Right cardiac atrium (tissue), 5 donors: ENCODE measurements at places on chromosomes 16 and 17. TPM values are rescaled to one million over a fixed set of nuclear protein-coding genes. Genes with fewer than 3 reads are reported as not detected.
A peak's percentile ranks its signal among the peaks of the same experiment; 100 is the strongest.

Gene TEKT5
- not detected for total RNA-seq

Gene PRSS22
- not detected for total RNA-seq

Gene HOXB7
- total RNA-seq: 0.50 TPM

Gene MTHFSD
- 9.0 TPM for total RNA-seq

Gene IRX6
- not detected for total RNA-seq

Gene KDM6B
- total RNA-seq: 28.0 TPM

Gene UTP4
- 27.9 TPM for total RNA-seq

Gene HOXB1
- total RNA-seq: not detected

Gene GNAO1
- 118 TPM for total RNA-seq

Gene PRM2
- total RNA-seq: not detected

DNA sequence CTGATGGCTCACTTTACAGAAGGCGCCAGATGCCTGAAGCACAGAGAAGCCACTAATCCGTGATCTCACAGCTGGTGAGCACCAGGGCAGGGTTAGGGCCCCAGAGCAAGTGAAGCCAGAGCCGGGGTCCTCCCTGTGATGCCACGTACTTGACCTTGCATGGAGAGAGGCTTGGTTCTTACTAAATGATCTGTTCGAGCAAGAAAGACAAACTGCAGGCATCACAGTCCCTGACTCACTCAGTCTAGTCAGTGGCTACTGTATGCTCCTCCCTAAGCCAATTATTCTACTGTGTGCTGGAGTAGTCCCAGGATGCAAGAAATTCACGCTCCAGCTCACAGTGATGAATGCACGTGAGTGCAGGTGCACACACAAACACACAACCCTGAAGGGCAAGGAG, 55.4 kb downstream of the SDK2 start:
- no peak for DNase-seq

GRCh38 chr17:45743626-45744326, 40.3 kb upstream of the CRHR1 start:
- no peak for DNase-seq

DNA sequence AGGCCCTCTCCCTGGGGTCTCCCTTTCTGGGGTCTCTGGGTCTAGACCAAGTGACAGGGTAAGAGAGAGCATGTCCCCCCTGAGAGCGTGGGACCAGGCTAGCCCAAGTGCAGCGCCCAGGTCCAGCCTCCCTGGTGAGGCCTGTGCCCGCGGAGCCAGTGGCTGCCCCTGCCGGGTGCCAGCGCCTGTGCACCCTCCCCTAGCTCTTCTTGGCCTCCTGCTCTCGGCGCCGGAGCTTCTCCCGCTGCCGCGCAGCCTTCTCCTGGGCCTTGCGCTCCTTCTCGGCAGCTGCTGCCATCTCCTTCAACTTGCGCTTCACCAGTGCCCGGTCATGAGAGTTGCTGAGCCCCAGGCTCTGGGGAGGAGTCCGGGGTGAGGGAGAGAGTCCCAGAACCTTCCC, 17.3 kb downstream of the SAMD14 start:
- no peak for DNase-seq

- DNase-seq: no peak
Measured at GRCh38 chr17:45117848-45118646, 14.3 kb downstream of the PLCD3 start.

- DNase-seq: no peak
Measured at GRCh38 chr16:71637398-71637797, 11.4 kb downstream of the MARVELD3 start.

DNA sequence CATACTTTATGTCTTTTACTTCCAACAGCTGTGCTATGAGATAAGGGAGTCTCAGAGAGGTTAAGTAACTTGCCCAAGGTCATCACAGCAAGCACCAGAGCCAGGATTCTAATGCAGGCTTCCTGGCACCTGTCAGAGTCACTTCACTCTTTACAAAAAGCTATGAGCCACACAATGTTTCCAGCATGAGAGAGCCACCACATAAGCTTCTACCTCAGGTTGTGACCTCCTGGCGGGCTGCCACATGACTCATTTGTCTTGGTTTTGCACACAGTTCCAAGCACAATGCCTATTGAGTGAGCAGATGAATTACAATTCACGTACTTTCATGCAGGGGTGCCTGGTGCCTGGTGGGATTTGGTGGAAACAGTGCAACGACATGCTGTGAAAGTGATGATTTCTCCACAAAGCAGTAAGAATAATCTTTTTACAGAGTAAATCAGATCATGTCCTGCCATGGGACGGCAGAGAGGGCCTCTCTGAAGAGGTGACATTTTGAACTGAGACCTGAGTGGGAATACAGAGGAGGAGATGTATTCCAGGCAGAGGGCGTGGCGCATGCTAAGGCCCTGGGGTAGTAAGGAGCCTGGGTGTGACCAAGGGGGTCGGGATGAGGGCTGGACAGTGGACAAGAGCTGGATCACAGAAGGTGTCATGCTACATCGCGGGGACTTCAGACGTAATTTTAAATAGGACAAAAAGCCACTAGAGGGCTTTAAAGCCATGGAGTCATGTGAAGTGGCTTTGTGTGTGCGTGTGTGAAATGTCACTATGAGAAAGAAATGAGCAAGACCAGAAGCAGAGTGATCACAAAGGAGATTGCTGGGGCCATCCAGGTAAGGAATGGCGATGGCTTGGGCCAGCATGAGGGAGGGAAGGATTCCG, 53.4 kb downstream of the CACNG3 start:
- no peak for DNase-seq

GRCh38 chr17:48843187-48843900, 12.5 kb downstream of the CALCOCO2 start:
- no peak for DNase-seq

DNA sequence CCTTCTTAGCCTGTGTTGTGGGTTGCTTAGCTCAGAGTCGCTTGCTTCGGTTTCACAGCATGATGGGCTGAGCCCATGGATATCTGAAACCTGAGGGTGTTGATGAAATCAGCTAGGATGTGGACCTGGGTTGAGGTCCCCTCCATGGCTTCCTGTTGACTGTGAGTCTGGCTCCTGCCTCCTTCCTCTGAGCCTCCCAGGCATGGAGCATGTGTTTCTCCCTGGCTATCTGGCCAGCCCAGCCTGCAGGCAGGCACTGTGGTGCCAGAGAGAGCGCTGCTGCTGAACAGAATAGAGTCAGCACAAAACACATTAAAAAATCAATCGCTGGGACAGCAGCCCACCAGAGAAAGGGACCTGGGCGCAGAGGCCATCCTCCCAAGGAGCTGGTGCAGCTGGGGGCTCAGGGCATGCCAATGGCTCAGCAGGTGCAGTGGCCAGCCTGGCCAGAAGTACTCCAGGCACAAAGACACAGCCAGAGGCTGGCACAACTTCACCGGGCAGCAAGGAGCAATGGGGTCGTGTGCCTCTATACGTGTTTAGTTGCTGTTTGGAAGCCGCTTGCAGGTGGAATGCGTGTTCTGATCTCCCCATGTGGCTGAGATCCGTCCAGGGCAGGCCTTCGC, 28.3 kb upstream of the GPRC5C start:
- no peak for DNase-seq

DNA sequence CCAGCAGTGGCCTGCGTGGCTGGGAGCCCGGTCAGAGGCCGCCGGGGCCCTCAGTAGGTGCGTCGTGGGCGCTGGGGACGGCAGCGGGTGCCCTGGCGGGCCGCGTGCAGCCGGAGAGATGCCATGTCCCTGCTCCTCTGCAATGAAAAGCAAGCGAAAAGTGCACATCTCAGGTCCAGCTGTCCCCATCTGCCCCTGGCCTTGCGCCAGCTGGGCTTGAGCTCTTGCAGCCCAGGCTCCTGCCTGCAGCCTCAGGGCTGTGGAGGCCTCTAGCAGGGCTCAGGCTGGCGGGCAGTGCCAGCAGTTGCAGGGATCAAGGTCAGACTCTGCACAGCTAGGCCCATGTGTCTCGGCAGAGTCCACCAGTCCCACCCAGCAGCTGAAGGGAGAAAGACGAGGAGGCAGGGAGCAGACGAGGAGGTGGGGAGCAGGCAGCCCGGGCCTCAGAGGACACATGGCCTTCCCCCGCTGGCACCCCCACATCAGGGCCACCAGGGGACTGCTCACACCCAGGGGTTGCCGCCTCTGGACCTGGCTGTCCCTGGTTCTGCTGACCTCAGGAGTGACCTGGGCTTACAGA, 11.2 kb downstream of the SLC16A3 start:
- DNase-seq: peak; percentile 65

DNA sequence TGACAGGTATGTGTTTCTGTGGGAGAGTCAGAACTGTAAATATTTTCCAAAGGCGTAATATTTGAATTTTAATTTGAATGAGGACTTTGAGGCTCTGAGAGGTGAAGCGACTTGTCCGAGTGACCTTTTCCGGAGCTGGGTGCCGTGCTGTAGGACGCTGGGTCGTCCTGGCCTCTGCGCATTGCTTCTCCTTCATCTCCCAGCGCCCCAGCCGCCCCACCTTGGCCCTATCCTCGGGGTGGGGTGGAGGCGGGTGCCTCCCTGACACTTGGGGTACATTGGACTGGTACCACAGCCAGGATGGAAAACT, 147.8 kb downstream of the SPECC1 start:
- DNase-seq: peak; percentile 43

DNA sequence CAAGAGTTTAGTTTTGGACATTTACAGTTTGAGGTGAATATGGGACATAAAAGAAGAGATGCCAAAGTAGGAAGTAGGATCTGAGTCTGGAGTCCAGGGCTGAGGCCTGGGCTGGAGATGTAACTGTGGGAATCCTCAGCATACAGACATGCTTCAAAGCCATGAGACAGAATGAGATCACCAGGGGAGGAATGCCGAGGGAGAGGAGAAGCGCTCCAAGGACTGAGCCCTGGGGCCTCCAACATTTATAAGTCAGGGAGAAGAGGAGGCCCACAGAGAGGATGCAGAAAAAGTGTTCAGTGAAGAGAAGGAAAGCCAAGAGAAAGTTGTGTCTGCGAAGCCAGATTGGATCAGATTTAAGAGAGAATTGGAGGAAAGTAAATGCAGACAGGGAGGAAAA, 277.5 kb upstream of the MYOCD start:
- DNase-seq: no peak

DNA sequence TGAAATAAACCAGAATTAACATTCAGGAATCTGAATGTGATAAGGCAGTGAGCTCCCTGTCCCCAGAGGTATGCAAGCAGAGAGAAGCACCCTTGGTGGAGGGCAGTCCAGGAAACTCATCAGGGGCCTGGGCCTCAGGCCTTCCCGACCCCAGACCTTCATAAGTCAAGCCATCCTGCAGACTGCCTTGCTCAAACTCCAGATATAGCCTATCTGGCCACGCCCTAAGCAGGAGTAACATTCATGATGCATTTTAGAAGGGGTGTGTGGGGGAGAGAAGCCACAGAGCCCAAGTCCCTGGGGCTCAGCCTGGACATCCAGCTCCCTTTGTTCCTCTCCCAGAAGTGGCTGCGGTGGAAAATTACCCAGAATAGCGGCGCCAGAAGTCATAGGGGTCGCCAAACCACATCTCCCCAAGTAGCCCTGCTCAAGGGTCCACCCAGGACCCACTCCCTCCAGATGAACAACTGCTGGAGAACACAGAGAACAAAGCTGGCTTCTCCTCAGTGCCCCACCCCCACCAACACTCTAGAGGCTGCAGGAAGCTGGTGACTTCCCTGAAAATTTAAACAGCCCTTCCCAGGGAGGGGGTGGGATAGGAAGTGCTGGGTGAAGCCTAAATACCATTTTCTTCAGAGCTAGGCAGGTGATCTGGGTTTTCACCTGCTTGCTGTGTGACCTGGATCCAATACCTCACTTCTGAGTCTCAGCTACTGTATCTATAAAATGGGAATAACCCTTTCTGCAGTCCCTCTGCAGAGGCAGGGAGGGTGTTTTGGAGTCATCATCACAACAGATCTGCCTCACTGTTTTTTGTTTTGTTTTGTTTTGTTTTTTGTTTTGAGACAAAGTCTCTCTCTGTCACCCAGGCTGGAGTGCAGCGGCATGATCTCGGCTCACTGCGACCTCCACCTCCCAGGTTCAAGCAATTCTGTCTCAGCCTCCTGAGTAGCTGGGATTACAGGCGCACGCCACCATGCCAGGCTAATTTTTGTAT, 1.5 kb upstream of the SREBF1 start:
- DNase-seq: peak; percentile 79

DNA sequence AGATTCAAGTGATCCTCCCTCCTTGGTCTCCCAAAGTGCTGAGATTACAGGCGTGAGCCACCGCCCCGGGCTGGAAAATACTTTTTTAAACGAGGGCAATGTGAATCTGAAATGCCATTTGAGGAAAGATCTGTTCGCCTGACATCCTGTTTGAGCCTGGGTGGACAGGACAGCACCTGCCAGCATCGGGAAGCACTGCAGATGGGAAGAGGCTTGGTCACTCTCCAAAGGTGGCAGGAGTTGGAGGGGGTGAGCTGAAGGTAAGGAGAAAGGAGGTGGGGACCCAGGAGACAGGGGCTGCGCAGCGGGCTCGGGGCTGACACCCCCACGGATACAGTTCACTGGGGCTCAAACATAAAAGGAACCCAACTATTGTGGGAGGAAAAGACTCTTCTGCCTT, 3.9 kb upstream of the BIRC5 start:
- DNase-seq: no peak
